ENCODE measurements at places on chromosomes 2 and 18. TPM values are rescaled to one million over a fixed set of nuclear protein-coding genes. Genes with fewer than 3 reads are reported as not detected.

DIS3L2 gene
- 32.4 TPM for total RNA-seq

DUSP19 gene
- 6.0 TPM for total RNA-seq

RGPD3 gene
- total RNA-seq: 0.20 TPM

- DNase-seq: peak; percentile 45
- no peak overlapping the region for H3K27ac ChIP-seq
- peaks cover 3% of the 10 kb centered on the region for H3K36me3 ChIP-seq
- H3K4me1 ChIP-seq: no peaks in the 10 kb centered on the region
- peaks cover 13% of the 10 kb centered on the region for H3K27me3 ChIP-seq
Observed at GRCh38 chr18:26621161-26622026, 73.0 kb upstream of the KCTD1 start.

DNA sequence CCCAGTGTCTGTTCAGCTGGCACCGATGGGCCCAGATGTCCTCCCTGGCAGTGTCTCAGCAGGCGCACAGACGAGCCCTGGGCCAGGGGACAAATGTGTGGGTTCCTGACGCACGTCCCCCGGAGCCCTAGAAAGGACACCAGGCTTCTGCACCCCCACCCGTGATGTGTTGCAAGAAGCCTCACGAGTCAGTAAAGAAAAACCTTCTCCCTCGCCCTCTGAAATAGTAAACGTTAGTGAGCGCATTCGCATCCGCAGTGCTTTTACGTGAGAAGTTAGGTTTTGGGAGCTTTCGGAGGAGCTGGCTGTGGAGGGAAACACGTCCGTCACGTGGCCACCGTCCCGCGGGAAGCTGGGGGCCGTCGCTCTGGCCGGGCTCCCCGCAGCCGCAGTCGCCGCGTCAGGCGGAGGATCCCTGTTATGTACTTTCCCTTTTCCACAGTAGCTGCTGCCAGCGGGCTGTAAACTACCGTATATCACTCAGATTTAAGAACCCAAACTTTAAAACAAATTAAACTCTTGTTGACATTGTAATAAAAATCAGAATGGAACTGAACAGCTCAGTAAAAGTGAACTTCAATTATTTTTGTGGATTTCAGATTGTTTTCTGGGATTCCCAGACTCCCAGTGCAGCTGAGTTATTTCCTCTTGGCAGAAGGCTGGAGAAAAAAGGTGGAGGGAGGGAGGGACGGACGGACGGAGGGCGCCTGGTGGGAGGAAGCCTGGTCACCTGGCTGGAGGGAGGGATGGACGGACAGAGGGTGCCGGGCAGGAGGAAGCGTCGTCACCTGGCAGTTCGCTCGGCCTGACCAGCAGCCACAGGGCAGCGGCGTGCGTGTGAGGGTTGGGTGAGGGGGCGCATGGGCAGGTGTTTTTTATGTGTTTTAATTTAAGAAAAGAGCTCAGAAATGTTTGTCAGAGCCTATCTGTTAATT is 112.1 kb downstream of the NFATC1 start:
- H3K27me3 ChIP-seq: no peaks in the 10 kb centered on the region
- H3K27ac ChIP-seq: peak overlapping the region; percentile 89
- H3K4me3 ChIP-seq: peak overlapping the region; percentile 64
- DNase-seq: peak; percentile 49
- peaks cover 26% of the 10 kb centered on the region for H3K36me3 ChIP-seq

GRCh38 chr2:30636311-30636710 is 170.9 kb downstream of the CAPN13 start:
- H3K4me1 ChIP-seq: no peaks in the 10 kb centered on the region
- no peaks in the 10 kb centered on the region for H3K27me3 ChIP-seq
- H3K36me3 ChIP-seq: peaks cover 10% of the 10 kb centered on the region
- no peak overlapping the region for H3K27ac ChIP-seq
- no peak overlapping the region for H3K4me3 ChIP-seq

Data from activated naive CD4-positive, alpha-beta T cell treated with anti-CD3 and anti-CD28 coated beads for 36 hours (primary cell).